ENCODE measurements at places on chromosomes 5 and 9. TPM values are rescaled to one million over a fixed set of nuclear protein-coding genes. Genes with fewer than 3 reads are reported as not detected.

FGF1 gene
- 6.9 TPM for total RNA-seq

SMIM3 gene
- total RNA-seq, result 1.7 TPM

NDFIP1 gene
- total RNA-seq, result 134 TPM

GLDC gene
- 10.0 TPM for total RNA-seq

ENTREP1 gene
- 1.4 TPM for total RNA-seq

PCDHA1 gene
- 6.6 TPM for total RNA-seq

INSYN2B gene
- 1.4 TPM for total RNA-seq

GMCL2 gene
- not detected for total RNA-seq

ANKRD18B gene
- 1.1 TPM for total RNA-seq

IFNE gene
- not detected for total RNA-seq

GALNT10 gene
- total RNA-seq, result 10.1 TPM

TAS2R1 gene
- 0.62 TPM for total RNA-seq

F2RL1 gene
- 2.8 TPM for total RNA-seq

ECSCR gene
- 5.5 TPM for total RNA-seq

PFN3 gene
- total RNA-seq, result not detected

PCDHGA1 gene
- 4.8 TPM for total RNA-seq

FOXD4 gene
- total RNA-seq, result 0.47 TPM

SOX30 gene
- not detected for total RNA-seq

PCDHB11 gene
- 10.5 TPM for total RNA-seq

TMEM174 gene
- total RNA-seq, result not detected

FGD3 gene
- total RNA-seq, result 14.2 TPM

RAB24 gene
- 16.1 TPM for total RNA-seq

PBX3 gene
- total RNA-seq, result 14.3 TPM

FOXD4L3 gene
- total RNA-seq, result 0.47 TPM

IFNA21 gene
- not detected for total RNA-seq

MELK gene
- total RNA-seq, result 5.9 TPM

HEMGN gene
- total RNA-seq, result 3.9 TPM

TMEM215 gene
- 1.1 TPM for total RNA-seq

PGM5 gene
- total RNA-seq, result 5.6 TPM

IL5 gene
- not detected for total RNA-seq

GPR151 gene
- total RNA-seq, result 0.31 TPM

TXNDC8 gene
- not detected for total RNA-seq

ZNG1F gene
- 18.7 TPM for total RNA-seq

GHR gene
- 1.2 TPM for total RNA-seq

PROB1 gene
- total RNA-seq, result 0.16 TPM
